ENCODE measurements at places on chromosomes 4 and X.

DNA sequence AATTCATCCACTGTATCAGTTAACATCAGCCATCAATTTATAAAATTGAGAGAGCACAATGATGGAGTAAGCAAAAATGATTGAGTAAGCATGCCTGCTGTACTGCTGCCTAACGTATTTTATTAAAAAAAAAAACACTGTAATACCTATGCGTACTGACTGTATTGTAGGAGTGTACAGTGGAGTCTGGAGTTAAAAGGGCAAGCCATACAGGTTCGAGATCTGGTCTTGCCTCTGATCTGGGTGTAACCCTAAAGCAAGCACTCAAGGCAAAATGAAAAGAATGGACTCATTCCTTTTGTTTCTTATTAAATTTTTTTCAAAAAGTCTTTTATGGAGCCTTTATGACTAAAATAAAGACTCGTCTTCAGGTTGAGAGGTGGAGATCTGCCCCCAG, 894.2 kb upstream of the INTU start:
- no peak for DNase-seq

GRCh38 chr4:76380561-76380960, 40.4 kb downstream of the CCDC158 start:
- no peak for DNase-seq

DNA sequence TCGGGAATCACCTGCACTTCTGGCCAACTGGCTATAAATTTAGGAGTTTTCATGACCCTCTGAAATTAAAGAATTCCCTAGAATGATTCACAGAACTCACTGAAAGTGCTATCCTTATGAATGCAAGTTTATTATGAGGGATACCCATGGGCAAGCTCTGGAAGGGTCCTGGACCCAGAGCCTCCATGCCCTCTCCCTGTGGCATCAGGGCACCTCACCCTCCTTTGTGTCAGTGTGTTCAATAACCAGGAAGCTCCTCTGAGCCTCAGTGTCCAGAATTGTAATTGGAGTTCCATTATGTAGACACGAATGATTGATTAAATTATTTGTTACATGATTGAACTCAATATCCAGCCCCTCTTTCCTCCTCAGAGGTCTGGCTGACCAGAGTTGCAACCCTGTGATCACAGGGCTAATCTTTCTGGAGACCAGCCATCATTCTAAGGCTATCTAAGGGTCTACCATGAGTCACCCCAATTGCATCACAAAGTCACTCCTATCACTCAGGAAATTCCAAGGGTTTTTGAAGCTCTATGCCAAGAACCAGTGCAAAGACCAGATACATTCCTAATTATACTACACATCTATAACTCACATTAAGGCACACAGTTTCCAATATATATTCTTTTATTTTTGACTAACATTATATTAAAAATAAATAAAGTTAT, 8.9 kb downstream of the ANXA3 start:
- peak; percentile 22 for DNase-seq

DNA sequence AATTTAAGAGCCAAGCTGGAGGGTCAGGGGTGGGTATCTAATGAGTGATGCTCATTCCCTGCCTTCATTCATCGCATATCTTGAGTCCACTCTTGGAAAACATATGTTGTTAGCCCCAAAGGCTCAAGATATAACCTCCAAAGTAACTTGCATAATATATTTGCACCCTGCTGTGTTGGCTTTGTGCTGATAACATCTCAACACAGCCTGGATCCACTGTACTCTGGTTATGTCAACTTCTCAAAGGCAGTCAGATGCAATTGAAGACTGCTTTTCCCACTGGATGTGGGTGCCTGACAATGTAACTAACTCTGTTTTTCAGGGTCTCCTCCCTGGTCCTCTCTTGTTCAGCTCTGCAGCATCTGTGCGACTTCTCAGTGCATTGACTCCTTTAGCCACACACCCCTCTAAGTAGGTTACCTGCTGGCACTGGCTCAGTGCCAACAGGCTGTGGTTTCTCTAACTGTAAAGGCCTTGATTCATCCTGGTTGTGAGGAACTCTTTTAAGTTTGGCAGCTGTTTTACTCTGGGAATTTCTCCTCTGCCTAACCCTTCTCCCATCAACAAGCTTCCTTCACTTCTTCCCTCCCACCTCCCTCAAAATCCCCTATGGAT, 28.1 kb downstream of the SLC16A2 start:
- DNase-seq = no peak

DNA sequence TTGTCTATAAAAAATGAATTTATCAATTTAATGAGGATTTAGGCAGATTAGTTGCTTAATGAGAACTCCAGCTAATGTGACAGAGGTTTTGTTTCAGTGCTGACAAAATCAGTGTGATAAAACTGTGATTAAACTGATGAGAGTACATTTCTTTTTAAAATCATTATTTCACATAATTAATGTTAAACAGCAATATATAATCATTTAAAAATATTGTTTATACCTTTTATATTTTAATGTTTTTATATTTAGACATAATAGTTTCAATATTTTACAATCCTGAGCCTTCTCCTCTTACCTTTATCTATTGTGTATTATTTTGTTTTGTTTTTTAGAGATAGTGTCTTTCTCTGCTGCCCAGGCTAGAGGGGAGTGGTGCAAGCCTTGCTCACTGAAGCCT, 47.1 kb upstream of the MAB21L2 start:
- no peak for DNase-seq

GRCh38 chr4:108820492-108821350, 57.9 kb upstream of the ETNPPL start:
- no peak for DNase-seq
